ENCODE measurements at places on chromosomes 5 and 9.

GRCh38 chr5:58751222-58751837 is 168.5 kb downstream of the RAB3C start:
- no peak for DNase-seq

GRCh38 chr5:73969195-73970036 is 343.4 kb downstream of the ARHGEF28 start:
- DNase-seq, result no peak

GRCh38 chr9:2158111-2158610 is 143.0 kb downstream of the SMARCA2 start:
- DNase-seq, result no peak

DNA sequence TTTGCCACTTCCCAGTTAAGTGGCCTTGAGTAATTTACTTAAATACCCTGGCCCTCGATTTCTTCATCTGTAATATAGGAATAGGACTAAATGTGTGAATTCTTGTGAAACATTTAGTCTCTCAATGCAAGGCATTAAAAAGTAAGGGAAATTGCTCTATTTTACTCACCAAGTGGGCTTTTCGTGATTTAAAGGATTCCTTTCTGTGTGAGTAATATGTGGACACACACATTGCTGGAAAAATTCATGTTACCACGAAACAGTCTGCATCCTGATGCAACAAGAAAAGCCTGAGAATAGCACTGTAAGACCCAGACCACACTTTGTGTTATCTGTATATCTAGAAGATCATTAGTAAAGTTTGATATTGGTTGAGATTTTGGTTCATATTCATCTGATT is 1243.0 kb upstream of the CDH9 start:
- DNase-seq, result no peak

- DNase-seq, result no peak
Observed at GRCh38 chr5:151214614-151215545, 9.0 kb downstream of the CCDC69 start.

DNA sequence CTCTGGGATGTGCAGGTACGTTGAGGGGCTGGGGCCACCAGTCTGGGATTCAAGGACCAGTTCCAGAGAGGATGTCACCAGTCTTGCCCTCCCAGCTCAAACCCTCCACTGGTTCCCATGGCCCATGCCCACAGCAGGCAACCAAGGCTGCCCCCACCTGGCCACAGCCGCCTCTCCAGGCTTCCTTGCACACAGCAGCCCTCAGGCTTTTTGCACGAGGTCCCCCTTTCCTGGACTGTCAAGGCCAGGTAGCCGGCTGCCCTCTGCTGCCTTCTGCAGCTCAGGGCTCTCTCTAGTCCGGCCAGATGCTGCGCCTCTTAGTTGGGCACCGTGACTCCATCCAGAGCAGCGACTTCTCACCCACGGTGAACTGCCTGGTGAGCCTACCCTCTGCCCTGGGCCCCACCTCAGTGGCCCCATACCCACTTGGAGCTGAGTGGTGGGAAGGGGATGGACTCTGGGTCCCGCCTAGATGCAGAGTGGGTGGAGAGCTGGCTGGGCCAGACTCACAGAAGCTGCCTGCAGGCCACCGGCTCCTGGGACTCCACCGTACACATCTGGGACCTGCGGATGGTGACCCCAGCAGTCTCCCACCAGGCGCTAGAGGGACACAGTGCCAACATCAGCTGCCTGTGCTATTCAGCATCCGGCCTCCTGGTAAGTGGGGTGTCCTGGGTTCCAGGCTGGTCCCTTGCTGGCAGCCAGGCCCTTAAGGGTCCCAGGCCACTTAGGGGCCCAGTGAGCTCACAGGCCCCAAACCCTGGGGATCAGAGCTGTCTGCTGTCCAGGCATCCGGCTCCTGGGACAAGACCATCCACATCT is 2.9 kb downstream of the WDR38 start:
- DNase-seq, result no peak

GRCh38 chr9:70034271-70034711 is 9.4 kb upstream of the MAMDC2 start:
- DNase-seq, result no peak

GRCh38 chr5:20570486-20570885 is 582.5 kb upstream of the CDH18 start:
- DNase-seq, result no peak

GRCh38 chr9:8895861-8896224 is 1096.3 kb upstream of the DMAC1 start:
- no peak for DNase-seq

- no peak for DNase-seq
Observed at GRCh38 chr9:87751423-87751822, 25.5 kb downstream of the CTSL start.
